Fibroblast of lung (primary cell): ENCODE measurements at places on chromosomes 13 and 19. TPM values are rescaled to one million over a fixed set of nuclear protein-coding genes. Genes with fewer than 3 reads are reported as not detected.

The CLIP3 gene
- 8.2 and 19.8 TPM in 2 replicates for total RNA-seq

The FAM124A gene
- total RNA-seq: 2.6 and 4.8 TPM in 2 replicates

The PRRG2 gene
- 0.17 and 0.51 TPM in 2 replicates for total RNA-seq

The MEF2B gene
- total RNA-seq: under 0.01 and 0.33 TPM in 2 replicates

The CYP2F1 gene
- not detected in 2 replicates for total RNA-seq

- no peak for DNase-seq
Observed at GRCh38 chr13:79405501-79405830, 589 bp downstream of the RBM26 start.

DNA sequence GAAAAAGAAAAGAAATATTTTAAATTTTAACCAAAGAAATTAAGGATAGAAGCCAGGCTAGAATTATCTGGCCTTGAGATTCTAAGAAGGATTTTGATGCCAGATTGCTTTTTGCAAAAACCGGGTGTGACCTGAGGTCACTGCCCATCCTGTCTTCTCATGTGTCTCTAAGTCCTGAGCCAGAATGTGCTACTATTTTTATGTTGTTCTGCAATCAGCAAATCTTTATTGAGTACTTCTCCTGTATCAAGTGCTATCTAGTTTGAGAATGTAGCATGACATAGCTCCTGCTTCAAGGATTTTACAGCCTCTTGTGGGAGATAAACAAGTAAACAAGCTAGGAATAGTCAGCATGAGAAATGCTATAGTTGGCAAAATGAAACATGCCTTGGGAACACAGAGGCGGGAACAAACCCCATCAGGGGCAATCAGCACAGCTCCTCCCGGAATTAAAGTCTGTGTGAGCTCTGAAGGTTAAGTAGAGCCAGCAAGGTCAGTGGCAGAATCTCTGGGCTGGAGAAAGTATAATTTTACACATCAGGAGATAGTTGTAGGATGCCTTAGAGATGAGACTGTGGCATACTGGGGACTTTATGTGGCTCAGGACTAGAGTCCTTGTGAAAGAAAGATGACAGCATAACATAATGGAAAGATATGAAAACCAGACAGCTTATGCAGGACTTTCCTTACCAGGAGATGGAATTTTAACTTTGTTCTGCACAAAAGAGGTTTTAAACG lies 899.5 kb upstream of the SLC10A2 start:
- DNase-seq: no peak

DNA sequence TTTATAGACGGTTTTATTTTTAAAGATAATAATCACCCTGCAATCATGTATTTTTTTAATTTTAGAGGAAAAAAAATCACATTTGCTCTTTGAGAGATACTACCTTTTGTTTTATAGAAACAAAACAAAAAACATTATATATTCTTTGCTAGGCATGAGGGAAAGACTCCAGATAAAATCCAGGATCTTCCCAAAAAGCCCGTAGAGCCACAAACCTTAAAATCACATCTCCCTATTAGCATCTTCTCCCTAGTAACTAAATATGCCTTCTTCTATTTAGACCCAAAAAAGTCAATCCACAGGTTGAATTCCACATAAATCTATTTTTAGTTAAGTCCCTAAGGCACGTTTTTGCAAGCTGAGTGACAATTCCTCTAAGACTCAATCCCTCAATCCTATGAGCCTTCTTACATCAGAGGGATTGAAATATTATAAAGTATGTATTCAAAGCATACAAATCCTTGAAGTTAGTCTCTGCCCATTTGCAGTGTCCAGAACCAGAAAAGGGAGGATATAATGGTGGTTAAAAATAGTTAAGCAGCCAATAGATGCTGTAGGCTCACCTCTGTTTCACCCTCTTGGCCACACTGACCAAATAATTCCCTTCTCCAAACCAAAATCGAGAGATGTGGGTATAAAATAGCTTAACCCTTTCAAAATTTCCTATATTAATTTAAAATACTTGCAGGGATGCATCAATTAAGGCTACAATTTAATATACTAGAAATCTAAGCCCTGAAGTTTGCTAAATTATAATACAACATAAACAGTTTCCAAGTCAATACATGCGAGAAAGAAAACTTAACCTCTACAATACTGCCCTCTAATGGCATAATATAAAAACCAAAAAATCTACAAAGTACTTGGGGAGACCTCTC lies 64.0 kb downstream of the SERP2 start:
- peak; percentile 34 for DNase-seq

DNA sequence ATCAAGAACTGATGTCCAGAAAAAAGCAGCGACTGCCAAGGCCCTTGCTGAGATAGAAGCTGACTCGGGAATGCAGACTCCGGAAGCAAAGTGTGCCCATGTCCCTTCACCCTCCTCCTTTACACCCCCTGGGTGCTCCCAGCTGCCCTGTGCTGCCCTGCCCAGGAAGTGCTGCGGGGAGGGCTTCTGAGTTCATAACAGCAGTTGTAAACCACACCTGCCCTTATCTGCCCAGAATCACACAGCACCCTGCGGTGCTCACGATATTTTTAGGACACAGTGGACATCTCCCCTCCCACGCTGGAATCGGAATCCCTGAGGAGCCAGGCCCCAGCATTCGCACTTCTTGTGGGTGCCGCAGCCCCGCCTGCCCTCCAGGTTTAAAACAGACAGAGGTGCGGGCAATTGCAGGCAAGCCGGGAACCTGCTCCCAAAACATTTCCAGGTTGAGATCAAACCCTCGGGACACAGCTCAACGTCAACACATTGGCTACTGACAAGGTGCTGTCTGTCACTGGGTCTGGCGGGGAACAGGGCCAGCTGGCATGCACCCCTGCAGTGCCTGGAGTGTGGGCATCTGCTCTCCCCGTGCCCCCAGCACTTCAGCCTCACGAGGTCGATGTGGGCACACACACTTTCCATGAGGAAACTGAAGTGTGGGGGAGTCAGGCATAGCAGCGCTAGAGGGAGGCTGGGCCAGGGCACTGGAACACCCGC lies 36.8 kb downstream of the RAB20 start:
- no peak for DNase-seq

DNA sequence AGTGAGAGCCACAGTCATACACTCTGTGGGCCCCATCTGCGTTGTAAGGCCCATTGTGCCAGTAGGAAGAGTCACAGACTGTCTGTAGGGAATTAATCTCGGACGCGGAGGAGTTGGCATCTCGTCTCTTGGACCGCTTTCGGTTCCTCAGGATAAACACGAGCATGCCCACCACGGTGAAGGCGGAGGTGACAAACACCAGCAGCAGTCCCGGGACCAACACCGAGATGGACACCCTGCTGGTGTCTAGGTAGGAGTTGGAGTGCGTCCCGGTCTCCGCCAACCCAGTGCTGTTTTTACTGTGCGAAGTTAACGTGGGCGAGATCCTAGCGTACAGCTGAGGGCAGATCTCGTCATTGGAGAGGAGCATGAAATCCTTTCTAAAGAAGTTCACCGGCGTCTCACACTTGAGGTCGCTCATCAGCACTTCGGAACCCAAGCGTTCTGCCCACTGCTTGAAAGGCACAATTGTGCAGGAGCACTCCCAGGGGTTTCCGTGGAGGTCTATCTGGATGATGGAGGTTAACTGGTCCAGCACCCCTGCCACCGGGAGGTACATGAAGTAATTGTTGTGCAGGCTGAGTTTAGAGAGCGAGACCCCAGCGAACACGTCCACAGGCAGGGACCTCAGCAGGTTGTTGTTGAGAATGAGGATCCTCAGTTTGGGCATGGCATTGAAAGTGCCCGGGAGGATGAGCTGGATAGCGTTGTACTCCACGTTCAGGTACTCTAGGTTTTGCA lies 2.7 kb downstream of the SLITRK1 start:
- DNase-seq: peak; percentile 24

DNA sequence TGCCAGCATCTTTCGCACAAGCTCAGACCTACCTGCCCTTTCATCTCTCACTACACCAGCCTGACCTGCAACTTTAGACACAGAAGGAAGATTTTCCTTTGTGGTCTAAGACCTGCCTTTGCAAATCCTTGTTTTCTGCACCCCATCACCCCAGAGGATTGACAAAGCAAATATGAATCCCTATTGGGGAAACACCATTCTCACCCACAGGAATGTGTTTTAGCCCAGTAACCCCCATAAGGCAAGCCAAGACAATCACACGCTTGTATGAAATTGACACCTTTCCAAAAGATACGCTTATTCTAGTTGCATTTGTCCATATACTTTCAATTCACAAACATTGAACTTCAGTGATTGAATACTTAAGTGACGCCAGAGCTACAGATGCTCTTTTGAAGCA lies 55.7 kb downstream of the SPATA13 start:
- peak; percentile 32 for DNase-seq

GRCh38 chr19:45047188-45047797 lies 8.4 kb downstream of the CLASRP start:
- DNase-seq: no peak

DNA sequence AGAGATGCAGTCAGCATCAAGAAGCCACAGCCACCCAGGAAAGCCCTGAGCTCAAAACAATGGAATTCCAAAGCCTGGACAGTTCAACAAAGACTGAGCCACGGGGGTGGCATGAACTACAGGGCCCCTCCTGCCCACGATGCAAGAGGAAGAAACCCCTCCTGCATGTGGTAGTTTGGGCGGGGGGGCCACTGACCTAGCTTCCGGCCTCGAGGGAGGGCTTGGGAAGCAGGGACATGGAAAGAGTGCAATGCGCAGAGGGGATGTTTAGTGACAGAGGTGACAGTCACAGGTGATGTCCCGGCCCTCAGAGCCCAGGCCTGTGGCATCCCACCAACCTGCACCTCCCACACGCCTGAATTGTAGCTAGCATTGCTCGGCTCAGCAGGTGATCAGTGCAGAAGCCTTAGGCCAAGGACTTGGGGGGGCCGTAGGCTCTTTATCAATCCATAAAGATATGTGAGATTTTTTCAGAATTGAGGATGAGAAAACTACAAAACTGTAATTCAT lies 318.8 kb downstream of the TEX29 start:
- no peak for DNase-seq
